ENCODE measurements at places on chromosomes 13 and 19.

GRCh38 chr19:17025991-17026658 is 485 bp downstream of the CPAMD8 start:
- no peak for DNase-seq

- no peak for DNase-seq
Measured at GRCh38 chr19:7520131-7521051, 2.0 kb upstream of the MCOLN1 start.

- DNase-seq = no peak
Measured at GRCh38 chr13:31826521-31826920, 87.2 kb downstream of the RXFP2 start.

- DNase-seq = no peak
Measured at GRCh38 chr13:112731667-112732616, 42.1 kb downstream of the ATP11A start.

DNA sequence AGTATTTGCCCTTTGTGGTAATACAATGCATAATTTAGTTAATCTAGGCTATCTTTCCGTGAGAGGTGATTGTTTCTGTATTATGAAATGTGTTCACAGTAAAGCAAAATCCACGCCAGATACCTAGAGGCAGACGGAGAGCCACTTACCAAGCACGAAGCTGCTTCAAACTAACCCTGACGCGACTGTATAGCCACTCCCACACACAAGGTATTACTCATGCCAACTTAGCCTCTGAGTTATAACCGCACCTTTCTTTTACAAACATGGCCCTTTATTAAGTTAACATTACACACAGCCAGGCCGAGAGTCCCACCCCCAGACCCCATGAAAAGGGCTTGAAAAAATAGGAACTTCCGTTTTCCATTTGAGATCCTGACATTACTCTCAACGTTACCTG is 185.7 kb downstream of the ABCC4 start:
- no peak for DNase-seq

- DNase-seq = peak; percentile 76
Measured at GRCh38 chr13:47932950-47933923, 67.8 kb downstream of the SUCLA2 start.

DNA sequence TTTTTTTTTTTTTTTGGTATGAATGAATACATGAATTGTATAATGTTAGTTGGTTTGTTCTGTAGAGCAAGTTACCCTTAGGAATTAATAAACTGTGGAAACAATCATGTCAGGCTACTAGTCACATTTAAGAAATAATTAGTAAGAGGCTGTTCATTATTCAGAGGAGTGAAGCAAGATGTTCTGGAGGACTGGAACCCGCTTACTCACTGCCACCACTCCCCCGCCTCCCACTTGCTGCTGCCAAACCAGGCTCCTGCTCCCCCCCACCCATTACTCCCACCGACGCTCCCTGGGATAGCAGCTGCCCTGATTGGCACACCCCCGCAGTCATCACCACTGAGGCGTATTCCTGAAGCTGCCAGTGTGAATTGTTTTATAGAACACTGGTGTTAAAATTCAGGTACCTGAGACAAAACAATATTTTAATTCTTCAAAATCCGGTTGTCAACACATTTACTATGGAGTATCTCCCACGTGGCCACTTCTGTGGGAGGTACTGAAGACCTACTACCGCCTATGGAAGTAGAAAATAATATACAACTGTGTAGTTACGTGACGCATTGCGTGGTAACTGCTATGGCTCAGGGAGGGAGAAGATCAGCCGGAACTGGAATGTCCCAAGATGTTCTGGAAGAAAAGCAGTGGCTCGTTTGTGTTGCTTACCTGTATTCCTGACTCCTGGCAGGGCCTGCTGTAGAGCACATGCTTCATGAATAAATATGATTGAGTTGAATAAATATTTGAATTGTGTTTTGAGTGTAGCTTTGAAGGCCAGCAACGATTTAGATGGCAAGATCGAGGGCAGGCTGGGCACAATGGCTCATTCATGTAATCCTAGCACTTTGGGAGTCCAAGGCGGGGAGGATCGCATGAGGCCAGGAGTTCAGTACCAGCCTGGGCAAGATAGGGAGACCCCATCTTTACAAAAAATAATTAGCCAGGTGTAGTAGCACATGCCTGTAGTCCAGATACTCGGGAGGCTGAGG is 1.7 kb downstream of the DPY19L3 start:
- peak; percentile 12 for DNase-seq

GRCh38 chr13:31761951-31762350 is 22.6 kb downstream of the RXFP2 start:
- no peak for DNase-seq

GRCh38 chr13:78657699-78658629 is 991 bp downstream of the OBI1 start:
- peak; percentile 67 for DNase-seq

GRCh38 chr19:4027146-4027545 is 19.6 kb downstream of the PIAS4 start:
- no peak for DNase-seq

DNA sequence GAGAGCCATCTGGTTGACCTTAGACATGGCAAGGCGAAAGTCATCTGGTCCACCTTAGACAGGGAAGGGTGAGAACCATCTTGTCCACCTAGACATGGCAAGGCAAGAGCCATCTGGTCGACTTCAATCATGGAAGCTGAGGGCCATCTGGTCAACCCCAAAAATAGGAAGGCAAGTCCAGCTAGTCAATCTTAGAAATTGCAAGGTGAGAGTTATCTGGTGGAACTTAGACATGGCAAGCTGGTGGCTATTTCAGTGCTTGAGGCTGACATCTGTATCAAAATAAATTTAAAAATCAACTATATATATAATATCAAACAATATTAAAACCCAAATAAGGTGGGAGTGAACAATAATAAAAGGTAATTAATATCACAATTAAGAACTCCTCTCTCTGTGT is 83.9 kb downstream of the ZNF726 start:
- DNase-seq = no peak

DNA sequence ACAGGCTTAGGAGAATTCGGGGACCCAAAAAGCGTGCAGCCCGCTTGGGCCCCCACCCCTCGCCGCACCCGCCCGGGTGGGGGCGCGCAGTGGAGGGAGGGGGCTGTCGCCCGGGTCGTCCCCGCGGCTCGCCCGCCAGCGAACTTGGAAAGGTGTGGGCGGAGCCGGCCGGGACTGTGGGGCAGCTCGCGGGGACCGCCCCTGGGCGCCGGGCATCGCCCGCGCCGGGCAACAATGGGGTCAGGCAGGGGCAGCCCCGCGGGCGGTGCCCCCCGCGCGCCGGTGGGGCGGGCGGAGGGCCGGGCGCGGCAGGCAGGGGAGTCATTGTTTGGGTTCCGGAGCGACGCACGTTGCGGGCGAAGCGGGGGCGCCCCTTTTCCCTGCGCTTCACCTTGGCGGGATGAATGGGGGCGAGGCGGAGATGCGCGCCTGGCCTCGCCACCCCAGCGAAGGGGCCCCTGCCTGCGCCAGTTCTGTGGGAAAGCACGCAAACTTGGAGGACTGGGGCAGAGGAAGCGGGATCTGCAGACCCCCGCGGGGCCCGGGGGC is 647 bp upstream of the KLF12 start:
- peak; percentile 62 for DNase-seq

DNA sequence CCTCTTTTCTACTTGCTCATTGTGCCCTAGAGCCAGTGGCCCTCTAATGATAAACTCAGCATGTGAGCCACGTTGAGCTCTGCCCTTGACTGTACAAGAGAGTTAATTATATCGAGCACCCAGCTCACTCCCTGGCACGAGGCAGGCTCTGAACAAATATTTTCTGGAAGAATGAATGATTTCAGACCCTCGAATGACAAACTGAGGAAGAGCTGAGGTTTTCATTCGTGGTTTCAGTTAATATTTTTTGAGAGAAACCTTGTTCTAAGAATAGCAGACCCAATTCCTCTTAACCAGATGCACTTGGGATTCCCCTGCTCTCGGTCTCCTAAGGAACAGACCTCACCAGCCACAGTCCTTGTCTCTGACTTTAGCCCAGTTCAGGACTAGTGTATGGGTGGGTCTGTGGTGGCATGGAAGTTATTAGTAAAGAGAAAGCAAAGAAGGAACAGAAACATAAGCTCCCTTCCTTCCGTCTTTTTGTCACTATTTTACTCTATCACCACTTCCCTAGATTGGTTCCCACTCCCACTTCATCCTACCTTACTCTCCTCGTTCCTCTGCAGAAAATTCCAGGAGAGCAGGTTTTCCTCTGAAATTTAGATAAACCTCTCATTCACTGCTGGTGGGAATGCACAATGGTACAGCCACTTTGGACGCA is 22.1 kb upstream of the WDFY2 start:
- DNase-seq = no peak

GRCh38 chr13:77333594-77333993 is 6.7 kb upstream of the MYCBP2 start:
- no peak for DNase-seq

DNA sequence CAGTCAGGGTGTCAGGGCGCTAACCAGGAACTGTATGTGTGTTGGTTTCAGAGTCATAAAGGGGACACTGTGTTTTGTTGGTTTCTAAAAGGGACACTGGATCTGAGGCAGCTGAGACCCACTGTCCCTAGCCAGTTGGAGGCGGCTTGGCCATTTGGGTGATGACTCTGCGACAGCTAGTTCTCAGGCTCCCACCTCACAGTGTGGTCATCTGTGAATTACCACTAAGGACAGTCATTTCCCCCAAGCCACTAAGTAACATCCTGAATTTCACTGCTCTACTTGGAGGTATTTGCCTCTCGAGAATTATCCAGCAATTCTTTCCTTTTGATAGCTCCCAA is 51.5 kb downstream of the EPS15L1 start:
- DNase-seq = no peak

All from OCI-M1 (cell line).